ENCODE measurements at places on chromosomes 11 and 22. TPM values are rescaled to one million over a fixed set of nuclear protein-coding genes. Genes with fewer than 3 reads are reported as not detected.
A peak's percentile ranks its signal among the peaks of the same experiment; 100 is the strongest.

- no peak for DNase-seq
Observed at GRCh38 chr11:22543261-22543660, 82.4 kb downstream of the FANCF start.

GRCh38 chr22:41000941-41001721 lies 50.0 kb downstream of the RBX1 start:
- peak; percentile 8 for DNase-seq

GRCh38 chr11:127118811-127119210 lies 118.2 kb upstream of the KIRREL3 start:
- DNase-seq = no peak

- DNase-seq = no peak
Observed at GRCh38 chr22:44483878-44484277, 14.2 kb downstream of the RTL6 start.

- no peak for DNase-seq
Observed at GRCh38 chr11:33158596-33159275, 2.5 kb downstream of the CSTF3 start.

DNA sequence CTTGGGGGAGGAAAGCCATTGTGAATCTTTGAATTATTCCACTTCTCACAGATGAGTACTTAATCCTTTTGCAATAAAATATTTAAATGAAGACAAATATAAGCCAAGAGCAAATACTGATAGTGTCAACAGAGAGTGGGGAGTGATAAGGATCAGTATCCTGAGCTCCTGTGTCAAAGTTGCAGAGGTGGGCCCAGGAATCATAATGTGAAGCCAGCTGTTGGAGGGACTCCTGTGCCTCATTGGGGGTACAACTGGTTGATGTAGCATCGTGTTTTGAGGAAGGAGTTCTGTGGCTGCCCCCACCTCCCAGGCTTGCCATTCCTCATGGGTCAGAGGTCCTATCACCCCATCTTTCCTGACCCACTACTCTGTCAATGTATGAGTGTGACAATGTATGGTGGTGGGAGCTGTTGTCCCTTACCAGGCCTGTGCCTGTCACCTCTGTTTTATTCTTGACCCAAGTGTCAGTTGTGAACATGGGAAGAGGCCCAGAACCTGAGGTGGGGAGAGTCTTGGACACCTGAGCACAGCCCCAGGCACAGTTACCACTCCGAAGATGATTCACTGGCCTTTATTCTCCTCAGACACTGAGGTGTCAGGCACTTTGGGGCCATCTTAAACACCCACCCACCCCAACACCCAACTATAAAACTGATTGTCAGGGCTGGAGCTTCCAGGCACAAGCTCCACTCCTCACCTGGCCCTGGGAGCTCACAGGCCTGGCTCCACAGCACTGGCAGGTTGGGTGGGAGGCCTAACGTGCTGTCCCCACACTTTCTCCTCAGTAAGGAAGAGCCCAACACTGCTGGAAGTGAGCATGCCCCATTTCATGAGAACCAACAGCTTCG lies 38.4 kb downstream of the KCNQ1OT1 start:
- no peak for DNase-seq

DNA sequence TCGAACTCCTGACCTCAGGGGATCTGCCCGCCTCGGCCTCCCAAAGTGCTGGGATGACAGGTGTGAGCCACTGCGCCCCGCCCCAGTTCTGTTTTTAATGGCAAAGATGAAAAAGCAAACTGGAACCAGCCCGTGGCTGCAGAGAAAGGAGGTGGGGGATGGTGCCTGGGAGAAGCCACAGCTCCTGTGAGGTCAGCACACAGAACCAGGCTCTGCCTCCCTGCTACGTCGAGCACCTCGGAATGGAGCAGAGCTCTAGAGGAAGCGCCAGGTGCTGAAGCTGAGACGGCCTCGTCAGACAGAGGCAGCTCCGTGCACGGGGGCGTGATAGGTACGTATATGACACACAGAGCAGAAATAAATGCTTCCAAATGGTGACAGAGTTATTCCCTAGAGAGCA lies 8.5 kb downstream of the DRD4 start:
- no peak for DNase-seq

DNA sequence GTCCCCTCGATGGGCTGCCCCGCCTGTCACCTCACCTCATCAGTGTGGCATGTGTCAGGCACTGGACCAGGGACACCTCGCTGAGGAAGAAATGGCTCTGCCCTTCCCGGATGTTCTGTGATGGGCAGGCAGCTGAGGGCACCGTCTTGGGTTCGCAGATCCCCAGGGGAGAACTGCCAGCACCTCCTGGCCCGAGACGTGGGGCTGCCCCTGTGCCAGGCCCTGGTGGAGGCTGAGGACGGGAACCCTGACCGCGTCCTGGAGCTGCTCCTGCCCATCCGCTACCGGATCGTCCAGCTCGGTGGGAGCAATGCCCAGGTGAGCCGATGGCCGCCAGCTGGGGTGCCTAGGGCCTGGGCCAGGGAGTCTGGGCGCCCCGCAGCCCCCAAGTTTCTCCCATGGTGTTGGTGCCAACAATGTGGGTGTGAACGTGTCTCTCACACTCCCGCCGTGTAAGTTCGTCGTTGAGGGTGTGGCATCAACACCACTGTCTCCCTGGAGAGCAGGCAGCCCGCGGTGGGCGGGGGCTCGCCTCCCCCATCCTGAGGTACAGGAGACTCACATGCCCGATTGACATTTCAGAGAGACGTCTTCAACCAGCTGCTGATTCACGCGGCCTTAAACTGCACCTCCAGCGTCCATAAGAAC lies 7.3 kb upstream of the GTSE1 start:
- no peak for DNase-seq

- no peak for DNase-seq
Observed at GRCh38 chr11:75425422-75425821, 7.6 kb downstream of the KLHL35 start.

GRCh38 chr11:32940865-32941264 lies 48.3 kb downstream of the QSER1 start:
- DNase-seq = no peak

DNA sequence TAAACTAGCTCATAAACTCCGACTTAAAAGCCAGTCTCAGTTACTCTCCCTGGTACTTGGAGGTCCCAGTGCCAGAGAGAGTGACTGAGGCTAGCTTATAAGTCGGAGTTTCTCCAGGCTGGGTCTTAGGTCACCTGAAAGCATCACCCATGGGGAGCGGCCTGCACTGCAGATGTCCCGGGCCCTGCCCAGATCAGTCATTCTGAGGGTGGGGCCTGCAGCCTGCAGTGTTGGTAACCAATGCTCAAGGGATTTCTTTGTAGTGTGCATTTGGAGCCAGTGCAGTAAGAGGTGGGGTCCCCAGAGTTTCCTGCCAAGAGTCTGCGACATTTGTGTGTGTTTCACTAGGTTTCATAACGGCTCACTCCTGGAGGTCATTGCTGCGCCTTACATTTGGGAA lies 14.8 kb downstream of the TAB1 start:
- no peak for DNase-seq

DNA sequence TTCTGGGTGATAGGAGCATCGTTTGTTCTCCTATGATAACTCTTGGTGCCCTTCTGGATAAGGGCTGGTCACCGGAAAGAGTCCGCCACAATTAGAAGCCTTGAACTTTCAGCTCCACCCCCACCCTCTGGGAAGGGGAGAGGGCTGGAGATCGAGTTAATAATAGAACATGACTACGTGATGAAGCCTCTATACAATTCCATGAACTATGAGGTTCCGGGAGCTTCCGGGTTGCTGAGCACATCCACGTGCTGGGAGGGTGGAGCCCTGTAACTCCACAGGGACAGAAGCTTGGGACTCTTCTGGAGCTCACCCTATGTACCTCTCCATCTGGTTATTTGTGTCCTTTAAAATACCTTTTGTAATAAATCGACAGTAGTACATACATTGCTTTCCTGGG lies 40.3 kb downstream of the ARHGAP42 start:
- DNase-seq = peak; percentile 20

GRCh38 chr22:44179196-44179988 lies 1.3 kb upstream of the PARVG start:
- no peak for DNase-seq

KLHL35 gene
- total RNA-seq = 0.70 TPM

CHKA gene
- total RNA-seq = 23.6 TPM

CFAP300 gene
- 11.9 TPM for total RNA-seq

CALCA gene
- not detected for total RNA-seq

GAB4 gene
- total RNA-seq = not detected

NEFH gene
- total RNA-seq = 0.15 TPM
